NCI-H510A treated with DMSO at 0.1 percent for 48 hours (cell line): ENCODE measurements at places on chromosomes 2 and 18.

DNA sequence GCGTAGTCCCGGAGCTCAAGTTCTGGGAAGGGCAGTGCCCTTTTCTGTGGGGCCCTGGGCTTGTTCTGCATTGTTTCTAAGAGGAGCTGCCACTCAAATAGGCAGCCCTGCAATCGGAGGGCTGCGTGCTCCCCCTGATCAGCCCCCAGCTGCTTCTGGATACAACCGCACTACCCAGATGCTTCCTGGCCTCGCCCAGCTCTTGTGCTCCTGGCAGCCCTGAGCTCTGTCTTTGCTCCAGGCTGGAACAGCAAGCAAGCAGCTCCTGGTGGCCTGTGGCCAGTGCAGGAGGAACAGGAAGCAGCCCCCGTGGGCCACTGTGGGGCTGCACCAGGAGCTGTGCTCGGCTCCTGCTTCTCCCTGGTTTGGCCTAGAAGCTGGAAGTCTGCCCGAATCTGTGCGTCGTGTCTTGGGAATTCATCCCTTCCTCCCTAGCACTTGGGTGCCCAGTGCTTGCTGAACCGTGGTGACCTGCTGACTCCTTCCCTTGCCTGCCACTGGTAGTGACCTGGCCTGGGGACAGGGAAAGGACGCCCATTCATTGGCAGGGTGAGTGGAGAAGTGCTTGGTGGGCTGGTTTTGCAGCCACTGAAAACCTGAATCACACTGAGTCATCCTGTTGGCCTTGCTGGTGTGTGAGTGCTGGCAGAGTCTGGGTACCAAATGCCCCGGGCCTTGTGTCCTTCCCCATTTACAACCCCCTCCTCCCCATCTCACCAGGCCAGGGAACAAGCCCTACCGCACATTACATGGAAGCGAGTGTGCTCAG lies 27.3 kb upstream of the NTSR2 start:
- DNase-seq = no peak

DNA sequence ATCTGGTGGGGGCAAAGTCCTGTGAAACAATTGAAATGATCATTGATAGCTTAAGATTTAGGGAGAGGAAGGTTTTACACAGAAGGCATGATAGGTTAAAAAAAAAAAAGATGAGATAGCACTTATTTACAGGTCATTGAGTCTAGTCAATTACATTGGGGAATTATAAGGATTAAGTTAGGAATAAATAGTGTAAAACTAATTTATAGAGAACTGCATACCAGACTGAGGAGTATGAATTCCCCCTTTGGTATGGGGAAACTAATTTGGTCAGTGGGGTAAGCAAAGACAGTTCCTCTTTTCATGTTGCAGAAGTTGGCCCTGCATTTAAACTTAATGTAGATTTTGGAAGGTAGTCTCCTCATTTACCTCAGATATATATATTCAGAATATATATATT lies 10.8 kb downstream of the GLS start:
- DNase-seq = no peak

GRCh38 chr18:61892683-61893308 lies at the start of gene RNF152:
Gene RNF152, minus strand, starts transcription at chr18:61893007. Its CDS starts 76,544 bp downstream, at chr18:61816463.
- peak; percentile 59 for DNase-seq

- no peak for DNase-seq
Observed at GRCh38 chr2:113202305-113203216, 28.8 kb downstream of the PSD4 start.
